ENCODE measurements at places on chromosomes 4 and X.
A peak's percentile ranks its signal among the peaks of the same experiment; 100 is the strongest.

DNA sequence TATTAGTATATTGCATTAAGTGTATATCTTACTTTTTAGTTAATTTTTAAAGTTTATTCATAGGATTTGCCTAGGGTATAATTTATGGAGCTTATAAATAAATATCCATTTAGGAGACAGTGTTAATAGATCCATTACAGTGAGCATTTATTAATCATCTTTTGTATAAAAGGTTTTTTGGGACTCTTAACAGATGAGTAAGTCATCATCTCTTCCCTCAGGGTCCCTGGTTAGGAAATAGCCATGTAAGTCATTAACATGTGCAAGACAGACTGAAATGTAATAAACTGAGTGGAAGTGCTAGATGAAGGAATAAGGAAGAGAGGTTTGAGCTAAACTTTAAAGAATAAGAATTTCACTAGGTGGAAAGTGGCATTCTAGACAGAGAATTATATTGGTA, 69.2 kb downstream of the PAQR3 start:
- no peak for DNase-seq

- DNase-seq = no peak
Measured at GRCh38 chr4:147207911-147208310, 262.2 kb upstream of the TTC29 start.

GRCh38 chr4:147354237-147354636, 126.7 kb upstream of the EDNRA start:
- no peak for DNase-seq

- no peak for DNase-seq
Measured at GRCh38 chr4:106194801-106195200, 121.2 kb downstream of the TBCK start.

DNA sequence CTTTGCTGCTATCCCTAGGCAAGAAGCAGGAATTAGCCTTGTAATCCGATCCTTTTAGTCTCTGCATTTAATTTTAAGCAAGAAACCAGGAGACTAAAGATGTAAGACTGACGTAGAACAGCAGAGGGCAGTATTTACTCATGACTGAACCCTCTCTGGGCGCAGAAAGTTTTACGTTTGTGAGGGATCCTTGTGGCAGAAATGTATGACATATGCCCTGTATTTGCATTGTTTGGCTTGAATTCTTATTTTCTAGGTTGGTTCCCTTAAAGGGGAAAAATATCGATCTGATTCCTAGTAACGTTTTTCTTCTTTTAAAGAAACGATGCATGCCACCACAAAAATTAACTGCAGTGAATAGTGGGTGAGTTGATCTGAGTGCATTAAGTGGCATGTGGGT, 1.3 kb upstream of the FAT4 start:
- DNase-seq = no peak

- DNase-seq = no peak
Measured at GRCh38 chrX:134374910-134375309, 85.1 kb upstream of the HPRT1 start.

- DNase-seq = no peak
Measured at GRCh38 chr4:51853027-51853682, 10.2 kb downstream of the DCUN1D4 start.

DNA sequence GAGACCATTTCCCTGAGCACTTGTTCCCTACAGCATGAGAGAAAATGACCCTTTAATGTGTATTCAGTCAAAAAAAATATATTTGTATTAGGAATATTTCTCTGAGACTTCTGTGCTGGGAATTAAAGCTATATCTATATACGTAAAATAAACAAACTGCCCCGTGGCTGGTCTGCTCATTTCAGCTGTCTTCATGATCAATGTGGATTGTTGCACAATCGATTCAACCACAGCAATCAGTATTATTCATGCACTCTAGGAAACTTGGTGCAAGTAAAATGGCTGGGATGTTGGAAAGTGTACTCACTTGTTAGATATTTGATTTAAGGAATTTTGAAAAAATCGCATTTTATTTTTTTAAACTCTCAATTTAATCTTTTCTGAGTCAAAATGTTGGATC, 307.9 kb upstream of the ZFP42 start:
- DNase-seq = no peak

- DNase-seq = no peak
Measured at GRCh38 chr4:109065006-109065405, 237.5 kb downstream of the COL25A1 start.

DNA sequence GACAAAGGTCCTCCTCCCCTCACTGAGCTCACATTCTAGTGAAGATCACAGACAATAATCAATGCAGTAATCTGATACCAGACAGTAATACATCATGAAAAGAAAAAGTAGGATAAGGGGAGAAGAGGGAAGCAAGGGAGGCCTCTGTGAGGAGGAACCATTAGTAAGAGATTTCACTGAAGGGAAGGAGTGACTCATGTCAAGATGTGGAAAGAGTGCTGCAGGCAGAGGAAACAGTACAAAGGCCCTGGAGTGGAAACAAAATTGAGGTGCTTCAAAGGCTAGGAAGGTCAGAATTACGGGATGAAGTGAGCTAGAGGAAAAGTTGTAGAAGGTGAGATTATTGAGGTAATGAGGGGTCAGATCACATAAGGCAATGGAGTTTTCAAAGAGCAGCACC, 38.1 kb downstream of the LAMTOR3 start:
- no peak for DNase-seq

- no peak for DNase-seq
Measured at GRCh38 chr4:168361365-168362024, 42.9 kb upstream of the DDX60 start.

- DNase-seq = peak; percentile 19
Measured at GRCh38 chr4:40056716-40057585, at the start of gene N4BP2. Gene N4BP2, plus strand, starts transcription at chr4:40056850. Its CDS starts 40,491 bp downstream, at chr4:40097341.

GRCh38 chr4:36785973-36786372, 458.6 kb upstream of the NWD2 start:
- no peak for DNase-seq

DNA sequence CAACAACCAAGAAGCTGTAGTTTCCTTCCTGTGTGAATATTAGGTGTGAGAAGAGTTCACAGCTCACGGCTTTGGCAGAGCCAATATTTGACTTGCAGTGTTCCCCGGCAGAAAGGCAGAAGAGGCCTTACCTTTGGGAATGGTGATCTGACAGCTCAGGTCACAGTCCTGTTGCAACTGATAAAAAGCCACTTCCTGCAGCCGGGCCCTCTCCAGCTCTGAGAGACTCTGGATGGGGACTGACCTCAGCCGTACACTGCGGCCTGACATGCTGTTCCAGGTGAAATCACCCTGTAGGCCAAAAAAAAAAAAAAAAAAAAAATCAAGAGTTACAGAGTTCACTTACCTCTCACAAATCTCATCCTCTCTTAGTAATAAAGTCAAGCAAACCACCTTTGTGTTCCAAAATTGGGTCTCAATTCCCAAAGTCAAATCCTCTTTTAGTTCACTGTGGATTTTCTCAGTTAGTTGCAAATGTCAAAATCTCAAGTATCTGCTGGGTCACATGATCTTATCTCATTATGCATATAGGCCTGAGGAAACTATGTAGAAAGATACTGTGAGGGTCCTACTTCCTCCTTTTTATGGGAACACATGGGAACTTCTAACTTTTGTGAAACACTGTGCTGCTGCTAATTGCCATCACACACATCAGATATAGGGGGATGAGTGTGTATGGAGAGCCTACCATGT, 38.6 kb upstream of the AMELX start:
- DNase-seq = no peak

- DNase-seq = no peak
Measured at GRCh38 chrX:148942754-148943153, 442.3 kb downstream of the AFF2 start.

GRCh38 chrX:39725928-39726619, 371.7 kb downstream of the BCOR start:
- no peak for DNase-seq

DNA sequence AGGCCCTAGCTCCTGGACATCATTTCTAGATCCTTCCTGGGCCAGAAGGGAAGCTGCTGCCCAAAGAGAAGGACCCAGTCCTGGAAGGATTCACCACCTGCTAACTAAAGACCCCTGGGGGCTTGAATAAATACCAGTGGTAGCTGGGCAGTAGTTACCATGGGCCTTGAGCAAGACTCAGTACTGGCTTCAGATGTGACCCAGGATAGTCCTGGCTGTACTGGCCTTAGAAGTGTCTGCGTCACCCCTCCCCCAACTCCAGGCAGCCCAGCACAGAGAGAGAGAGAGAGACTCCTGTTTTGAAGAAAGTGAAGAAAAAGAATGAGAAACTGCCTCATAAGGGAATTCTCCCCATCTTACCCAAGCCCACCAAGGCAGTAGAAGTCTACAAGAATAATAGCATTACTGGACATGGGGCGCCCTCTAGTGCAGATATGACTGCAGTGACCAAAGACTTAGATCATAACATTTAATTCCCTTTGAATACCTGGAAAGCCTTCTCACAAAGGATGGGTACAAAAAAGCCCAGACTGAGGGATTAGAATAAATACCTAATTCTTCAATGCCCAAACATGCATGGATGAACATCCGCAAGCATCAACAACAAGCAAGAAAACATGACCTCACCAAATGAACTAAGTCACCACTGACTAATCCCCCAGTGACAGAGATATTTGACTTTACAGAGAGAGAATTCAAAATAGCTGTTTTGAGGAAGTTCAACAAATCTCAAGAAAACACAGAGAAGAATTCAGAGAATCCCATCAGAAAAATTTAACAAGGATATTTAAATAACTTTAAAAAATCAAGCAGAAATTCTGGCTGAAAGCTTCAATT, 171.8 kb downstream of the HNRNPD start:
- DNase-seq = no peak

DNA sequence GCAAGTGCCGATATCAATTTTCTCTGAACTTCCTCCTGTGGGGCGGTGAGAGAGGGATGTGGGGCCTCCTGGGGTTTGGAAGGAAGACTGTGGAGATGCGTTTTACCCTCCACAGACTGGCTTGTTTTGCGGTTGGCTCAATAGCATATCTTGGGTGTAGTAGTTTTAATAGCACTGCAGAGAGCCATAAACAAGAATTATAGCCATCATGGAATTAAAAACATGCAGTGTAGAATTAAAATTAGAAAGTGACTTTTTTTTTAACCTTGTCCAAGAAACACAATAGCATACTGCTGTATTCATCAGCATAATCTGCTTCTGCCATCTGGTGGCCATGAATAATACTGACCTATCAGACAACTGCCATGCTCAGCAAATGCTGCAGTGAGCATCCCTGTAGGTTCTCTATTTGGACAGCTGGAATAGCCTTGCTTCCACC, 47.3 kb upstream of the SCML1 start:
- peak; percentile 2 for DNase-seq

- no peak for DNase-seq
Measured at GRCh38 chr4:865572-865971, 39.6 kb upstream of the CPLX1 start.

- no peak for DNase-seq
Measured at GRCh38 chrX:121208563-121208962, 161.2 kb downstream of the GLUD2 start.

- no peak for DNase-seq
Measured at GRCh38 chr4:116866106-116866505, 219.3 kb downstream of the TRAM1L1 start.

GRCh38 chr4:113623274-113623894, 138.2 kb downstream of the CAMK2D start:
- no peak for DNase-seq

- no peak for DNase-seq
Measured at GRCh38 chr4:39525822-39526690, 1.2 kb downstream of the UGDH start.

GRCh38 chr4:8838296-8838960, 33.2 kb downstream of the HMX1 start:
- DNase-seq = no peak

GRCh38 chr4:178745203-178745602, 1303.0 kb upstream of the AGA start:
- DNase-seq = no peak

DNA sequence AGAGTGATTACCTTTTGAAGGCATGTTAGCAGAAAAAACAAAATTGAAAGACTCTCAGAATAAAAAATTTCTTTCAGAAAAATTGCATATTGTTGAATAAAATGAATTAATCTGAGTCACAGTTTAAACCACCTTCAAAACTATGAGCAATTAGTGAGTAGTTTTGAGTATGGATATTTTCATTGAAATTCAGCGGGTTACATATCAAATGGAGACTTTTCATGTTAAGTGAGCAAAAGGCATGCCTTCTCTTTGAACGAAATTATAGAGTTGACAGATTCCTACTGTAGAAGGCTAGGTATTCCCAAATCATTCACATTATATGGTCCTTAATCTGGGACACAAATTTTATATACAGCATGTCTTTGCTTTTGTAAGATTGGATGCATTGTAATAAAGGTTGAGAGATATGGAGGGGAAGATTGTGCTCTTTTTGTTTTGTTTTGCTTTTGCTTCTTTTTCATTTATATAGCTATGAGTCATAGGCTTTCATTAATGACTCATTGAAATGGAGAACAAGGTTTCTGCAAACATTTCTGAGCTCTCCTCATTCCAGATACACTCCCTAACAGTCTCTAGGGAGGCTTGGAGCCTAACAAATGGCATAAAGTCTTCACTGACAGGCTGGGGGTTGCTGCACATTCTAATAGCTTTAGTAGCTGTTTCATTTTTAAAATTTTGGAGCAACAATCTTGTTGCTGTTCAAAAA, 21.6 kb downstream of the PCDH18 start:
- peak; percentile 13 for DNase-seq

DNA sequence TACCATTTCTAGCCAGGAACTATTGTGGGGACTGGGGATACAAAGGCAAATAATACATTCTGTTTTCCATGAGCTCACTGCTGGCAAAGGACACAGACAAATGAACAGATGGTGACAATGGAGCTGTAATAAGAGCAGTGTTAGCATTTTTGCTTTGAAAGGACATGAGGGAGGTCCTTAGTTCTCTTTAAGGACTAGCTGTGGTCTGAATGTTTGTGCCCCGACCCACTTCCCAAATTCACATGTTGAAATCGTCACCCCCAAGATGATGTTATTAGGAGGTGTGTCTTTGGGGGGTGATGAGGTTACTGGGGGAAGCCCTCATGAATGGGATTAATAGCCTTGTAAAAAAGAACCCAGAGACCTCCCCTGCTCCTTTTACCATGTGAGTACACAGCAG, 30.3 kb downstream of the CCNG2 start:
- no peak for DNase-seq

DNA sequence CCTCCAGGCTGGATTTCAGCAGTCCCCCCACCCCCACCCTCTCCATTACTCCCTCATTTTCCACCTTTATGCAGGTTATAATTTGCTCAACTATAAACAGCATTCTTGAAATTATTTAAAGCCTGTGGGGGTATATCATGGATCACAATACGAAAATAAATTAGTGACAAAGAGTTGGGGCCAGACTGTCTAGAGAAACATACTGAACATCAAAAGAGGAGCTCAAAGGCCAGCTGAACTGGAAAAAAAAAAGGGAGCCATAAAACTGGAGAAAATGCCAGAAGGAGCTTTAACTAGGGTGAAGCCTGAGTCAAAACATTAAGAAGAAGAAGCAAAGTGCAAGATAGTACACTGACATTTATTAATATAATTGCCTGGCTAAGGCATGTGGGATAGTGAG, 137.8 kb downstream of the ANTXR2 start:
- DNase-seq = no peak

DNA sequence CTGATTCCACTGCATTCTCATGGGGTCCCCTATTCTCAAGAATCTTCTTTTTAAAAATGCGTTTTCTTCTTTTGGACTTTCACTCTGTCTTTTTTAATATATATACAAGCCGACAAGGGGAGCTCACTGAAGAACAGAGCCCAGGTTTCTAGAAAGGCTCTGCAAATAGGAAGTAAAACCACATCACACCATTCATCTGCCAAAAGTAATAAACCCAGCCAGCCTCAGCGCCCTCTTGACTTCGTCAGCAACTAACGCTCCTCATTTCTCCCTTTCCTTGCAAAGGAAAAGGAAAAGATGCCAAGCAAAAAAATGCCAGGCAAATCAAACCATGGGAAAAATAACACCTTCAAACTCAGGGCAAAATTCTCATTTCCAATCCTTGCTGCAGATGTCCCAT, 136.4 kb downstream of the HHIP start:
- no peak for DNase-seq
